ENCODE measurements at places on chromosomes 6 and 20.

DNA sequence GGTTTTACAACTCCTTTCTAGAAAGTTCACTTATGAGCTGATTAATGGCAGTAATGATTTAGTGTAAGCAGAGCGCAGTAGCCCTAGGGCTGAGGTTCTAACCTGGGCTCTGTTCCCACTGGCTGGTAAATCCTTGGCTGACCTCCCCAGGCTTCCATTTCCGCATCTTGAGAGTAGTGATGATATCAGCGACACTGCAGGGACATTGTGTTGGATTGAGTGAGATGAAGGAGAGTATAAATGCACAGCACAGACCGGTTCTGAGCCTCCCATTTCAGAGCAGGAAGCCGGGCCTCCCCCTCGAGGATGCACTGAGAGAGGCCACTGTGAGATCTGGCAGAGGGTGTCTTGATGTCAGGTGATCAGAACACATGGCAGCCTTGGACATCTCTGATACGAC is 477.2 kb upstream of the SULF2 start:
- no peak for DNase-seq

DNA sequence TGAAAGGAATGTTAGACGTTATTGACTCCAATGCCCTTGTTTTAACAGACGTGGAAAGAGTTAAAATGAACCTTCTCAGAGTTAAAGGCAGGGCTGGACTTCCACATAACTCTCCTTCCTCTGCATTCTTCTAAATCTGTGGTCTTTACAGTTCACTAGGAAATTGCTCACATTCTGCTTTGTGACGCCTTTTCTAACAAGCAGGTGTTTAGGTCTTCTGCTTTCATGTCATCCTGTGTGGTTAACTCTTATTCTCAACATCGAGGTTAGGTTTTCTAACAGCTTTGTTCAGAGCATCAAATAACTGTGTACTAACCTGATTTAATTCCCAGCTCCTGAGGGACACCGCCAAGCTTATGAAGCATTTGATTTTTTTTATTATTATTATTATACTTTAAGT is 81.3 kb upstream of the NT5E start:
- DNase-seq, result no peak

DNA sequence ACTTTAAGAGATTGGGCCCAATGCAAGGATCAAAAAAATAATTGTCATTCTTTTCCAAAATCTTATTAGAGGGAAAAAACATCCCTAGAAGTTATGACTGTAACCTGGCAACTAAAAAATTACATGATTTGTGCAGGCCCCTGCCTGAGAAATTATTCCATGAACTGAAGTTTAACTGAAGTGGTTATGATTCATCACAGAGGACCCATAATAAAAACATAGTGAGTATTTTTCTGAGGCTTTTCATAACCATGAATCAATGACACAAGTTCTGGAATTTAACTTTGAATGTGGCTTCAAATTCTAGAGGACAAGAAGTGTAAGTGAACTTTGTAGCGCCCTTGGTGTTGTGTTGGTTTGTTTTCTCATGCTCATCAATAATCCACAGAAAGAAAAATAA is 31.1 kb upstream of the CARMIL1 start:
- no peak for DNase-seq

DNA sequence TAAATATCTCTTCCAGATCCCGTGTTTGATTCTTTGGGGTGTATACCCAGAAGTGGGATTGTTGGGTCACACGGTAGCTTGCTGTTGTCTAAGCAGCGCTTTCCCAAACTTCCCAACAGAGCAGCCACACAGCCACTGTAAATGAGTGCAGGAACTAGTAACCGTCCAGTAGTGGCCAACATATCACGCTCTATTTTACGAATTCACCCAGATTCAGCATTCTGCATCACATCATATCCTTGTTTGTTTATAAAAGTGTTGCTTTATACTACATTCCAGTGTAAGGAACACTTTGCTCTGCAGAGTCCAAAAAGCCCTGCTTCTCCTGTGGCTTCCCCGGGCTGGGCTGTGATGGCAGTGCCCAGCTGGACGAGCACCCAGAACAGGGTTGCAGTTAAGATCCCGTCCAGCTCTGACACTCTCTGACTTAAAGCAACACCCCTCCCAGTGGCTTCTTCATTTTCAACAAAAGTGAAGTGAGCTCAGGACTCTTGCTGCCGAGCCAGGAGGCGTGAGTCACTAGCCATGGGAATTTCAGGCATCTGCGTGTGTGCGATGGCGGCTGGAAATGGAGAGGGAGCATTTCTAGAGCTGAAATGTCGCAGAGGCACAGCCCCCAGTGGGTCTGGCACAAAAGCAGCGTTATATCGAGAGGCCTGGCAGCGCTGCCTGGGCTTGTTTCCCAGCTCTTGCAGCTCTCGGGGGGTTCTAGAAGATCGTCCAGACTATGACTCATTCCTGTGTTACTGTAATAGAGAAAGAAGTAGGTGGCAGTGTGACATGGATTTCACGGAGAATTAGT is 216.3 kb upstream of the ECI2 start:
- no peak for DNase-seq

DNA sequence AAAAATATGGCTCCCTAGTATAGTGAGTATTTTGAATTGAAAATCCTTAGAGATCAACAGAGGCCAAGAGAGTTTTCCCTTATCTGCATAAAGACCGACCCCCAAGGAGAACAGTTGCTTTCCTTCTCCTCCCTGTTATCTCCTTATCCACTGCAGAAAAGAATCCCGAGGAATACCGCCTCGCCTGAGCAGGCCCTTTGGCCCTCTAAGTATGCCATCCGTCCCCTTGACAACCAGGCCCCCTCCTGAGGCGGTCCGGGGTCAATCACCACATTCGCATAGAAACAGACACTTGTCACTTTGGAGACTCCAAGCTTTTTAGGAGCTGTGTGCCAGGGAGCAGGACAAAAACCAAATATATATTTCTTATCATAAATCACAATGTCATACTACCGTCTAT is 15.9 kb upstream of the GGTLC1 start:
- DNase-seq, result no peak

GRCh38 chr20:22615425-22615824 is 31.1 kb upstream of the FOXA2 start:
- no peak for DNase-seq

- DNase-seq, result no peak
Observed at GRCh38 chr6:154230910-154231595, 125.5 kb downstream of the IPCEF1 start.

GRCh38 chr20:45325371-45325770 is 17.3 kb upstream of the MATN4 start:
- DNase-seq, result no peak

DNA sequence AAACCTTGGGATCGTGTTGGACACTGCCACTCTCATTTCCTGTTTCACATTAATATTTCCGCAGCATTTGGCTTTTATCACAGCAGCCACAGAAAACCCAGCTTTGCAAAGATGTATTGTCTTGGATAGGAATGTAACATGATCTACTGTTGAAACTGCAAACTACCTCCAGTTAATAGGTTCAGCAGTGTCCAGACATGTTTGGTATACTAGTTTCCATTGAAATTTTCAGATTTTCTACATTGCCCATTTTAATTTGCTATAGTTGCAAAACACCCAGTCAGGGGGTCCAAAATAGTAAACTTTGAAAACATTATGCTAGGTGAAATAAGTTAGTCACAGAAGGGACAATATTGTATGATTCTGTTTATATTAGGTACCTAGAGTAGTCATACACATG is 3.3 kb downstream of the ANKRD6 start:
- DNase-seq, result no peak

DNA sequence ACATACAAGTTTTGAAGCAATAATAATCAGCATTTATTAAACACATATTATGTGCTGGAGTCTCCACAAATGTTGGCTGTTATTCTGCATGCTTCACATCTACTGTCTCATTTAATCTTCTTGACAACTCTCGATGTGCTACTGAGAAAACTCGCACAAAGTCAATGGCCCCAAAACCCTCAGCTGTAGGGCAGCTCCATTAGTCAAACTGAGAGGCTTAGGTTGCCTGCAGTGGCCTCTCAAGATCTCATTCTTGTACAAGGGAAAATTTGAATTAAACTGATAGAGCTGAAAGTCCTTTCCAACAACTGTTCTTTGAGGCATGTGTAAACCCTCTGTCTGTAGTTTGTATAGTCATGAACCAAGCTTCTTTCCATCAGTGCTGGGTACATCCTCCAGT is 49.8 kb downstream of the MBOAT1 start:
- no peak for DNase-seq

GRCh38 chr6:53794137-53794719 is 577 bp upstream of the LRRC1 start:
- DNase-seq, result no peak
